ENCODE measurements at places on chromosomes 11 and 22.
A peak's percentile ranks its signal among the peaks of the same experiment; 100 is the strongest.

- no peaks in the 10 kb centered on the region for H3K27me3 ChIP-seq
- no peak overlapping the region for H3K4me3 ChIP-seq
- H3K4me1 ChIP-seq = peaks cover 6% of the 10 kb centered on the region
- no peak overlapping the region for H3K27ac ChIP-seq
These were observed 11.1 kb downstream of the SREBF2 start for GRCh38 chr22:41844036-41844435.

DNA sequence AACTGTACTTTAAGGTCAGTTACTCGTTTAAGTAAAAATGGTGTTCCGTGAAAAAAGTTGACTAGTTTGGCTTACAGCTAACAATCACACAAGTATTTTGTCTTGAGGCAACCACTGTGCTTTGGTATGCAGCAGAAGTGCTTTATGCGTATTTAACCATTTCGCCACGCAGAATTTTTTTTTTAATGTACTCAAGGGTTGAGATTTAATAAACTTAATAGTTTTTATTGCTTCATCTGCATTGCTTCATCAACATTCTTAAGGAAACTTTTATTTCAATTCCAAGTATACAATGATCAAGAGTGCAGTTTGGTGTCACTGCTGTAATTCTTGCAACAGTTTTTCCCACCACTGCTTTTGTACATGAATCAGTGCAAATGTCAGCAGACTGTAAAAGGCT, 66.4 kb downstream of the ZNRF3 start:
- no peaks in the 10 kb centered on the region for H3K27me3 ChIP-seq
- no peak overlapping the region for H3K4me3 ChIP-seq
- H3K27ac ChIP-seq = no peak overlapping the region
- peaks cover 25% of the 10 kb centered on the region for H3K4me1 ChIP-seq
- no peak for DNase-seq
- no peaks in the 10 kb centered on the region for H3K36me3 ChIP-seq

DNA sequence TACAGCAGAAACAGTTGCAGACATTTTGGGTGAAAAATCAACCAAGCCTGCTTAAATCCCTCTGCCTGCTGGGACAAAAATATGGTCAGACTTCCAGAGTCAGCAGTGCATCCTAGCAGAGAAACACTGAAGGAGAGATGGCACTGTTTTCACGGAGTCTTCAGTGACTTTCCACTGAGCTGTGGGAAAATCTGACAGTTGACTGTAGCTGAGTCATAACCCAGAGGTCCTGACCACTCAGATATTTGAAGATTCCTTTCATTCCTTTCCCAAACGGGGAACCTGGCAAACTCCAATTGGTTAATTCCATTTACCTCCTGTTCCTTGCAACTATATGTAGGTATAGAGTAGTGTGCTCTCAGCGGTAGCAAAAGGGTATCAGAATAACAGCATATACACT, 20.9 kb upstream of the UPB1 start:
- peaks cover 32% of the 10 kb centered on the region for H3K4me1 ChIP-seq
- H3K27me3 ChIP-seq = no peaks in the 10 kb centered on the region
- H3K27ac ChIP-seq = peak overlapping the region; percentile 89
- peak; percentile 89 for DNase-seq
- no peaks in the 10 kb centered on the region for H3K36me3 ChIP-seq
- no peak overlapping the region for H3K4me3 ChIP-seq

DNA sequence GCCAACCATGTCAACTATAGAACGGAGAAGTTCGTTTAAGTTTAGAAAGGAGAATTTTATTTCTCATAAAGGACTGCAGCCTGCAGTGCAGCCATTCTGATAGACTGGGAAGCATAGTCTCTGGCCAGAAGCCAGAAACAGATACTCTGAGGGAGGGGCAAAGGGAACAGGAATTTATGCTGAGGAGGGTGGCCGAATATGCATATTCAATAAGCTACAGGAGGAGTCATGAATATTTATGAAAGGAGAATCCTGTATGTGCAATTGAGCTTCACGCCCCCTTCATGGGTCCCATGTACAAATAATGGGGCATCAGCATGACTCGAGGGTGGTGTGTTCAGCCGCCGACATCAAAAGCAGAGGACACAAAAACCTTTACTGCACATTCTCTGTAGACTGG, 199.9 kb downstream of the CWF19L2 start:
- no peaks in the 10 kb centered on the region for H3K27me3 ChIP-seq
- DNase-seq = no peak
- no peak overlapping the region for H3K4me3 ChIP-seq
- no peaks in the 10 kb centered on the region for H3K4me1 ChIP-seq
- no peaks in the 10 kb centered on the region for H3K36me3 ChIP-seq
- no peak overlapping the region for H3K27ac ChIP-seq

GRCh38 chr22:29245626-29246385, 22.0 kb downstream of the RHBDD3 start:
- H3K27ac ChIP-seq = no peak overlapping the region
- H3K36me3 ChIP-seq = no peaks in the 10 kb centered on the region
- no peak overlapping the region for H3K4me3 ChIP-seq
- DNase-seq = peak; percentile 95
